AG20443 (cell line): ENCODE measurements at places on chromosomes 13 and 19.

DNA sequence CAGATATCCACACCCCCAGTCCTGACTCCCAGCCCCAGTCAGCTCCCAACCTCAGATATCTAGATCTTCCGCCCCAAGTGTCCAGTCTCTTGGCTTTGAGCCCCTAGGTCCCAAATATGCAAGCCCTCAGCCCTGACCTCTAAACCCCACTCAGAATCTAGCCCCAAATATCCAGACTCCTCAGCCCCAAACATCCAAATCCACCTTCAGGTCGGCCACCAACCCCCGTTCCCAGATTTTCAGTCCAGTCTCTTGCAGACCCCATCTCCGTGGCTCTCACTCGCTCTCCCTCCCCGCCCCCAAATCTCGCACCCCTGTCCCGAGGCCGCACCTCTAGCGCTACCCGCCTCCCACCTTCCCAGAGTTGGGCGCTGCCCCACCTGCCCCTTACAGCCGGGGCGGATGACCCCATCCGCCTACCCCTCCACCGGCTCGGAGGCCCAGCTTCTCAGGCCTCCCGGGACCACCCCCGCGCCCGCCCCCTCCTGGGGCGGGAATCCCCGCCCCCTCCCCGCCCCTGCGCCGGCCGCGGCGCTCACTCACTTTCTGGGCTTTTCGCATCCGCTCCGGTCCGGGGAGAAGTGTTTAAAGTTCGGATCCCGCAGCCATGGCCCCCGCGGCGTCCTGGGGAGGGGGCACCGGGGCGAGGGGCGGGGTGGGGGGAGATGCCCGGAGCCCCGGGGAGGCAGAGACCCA, 604 bp downstream of the ERFL start:
- no peak for DNase-seq

- no peak for DNase-seq
These were observed 804 bp downstream of the ZNF708 start for GRCh38 chr19:21328406-21328805.

- DNase-seq: no peak
These were observed 108.3 kb upstream of the FRY start for GRCh38 chr13:31923134-31923763.

GRCh38 chr19:2049741-2050348, 1.2 kb downstream of the MKNK2 start:
- DNase-seq: peak; percentile 67

DNA sequence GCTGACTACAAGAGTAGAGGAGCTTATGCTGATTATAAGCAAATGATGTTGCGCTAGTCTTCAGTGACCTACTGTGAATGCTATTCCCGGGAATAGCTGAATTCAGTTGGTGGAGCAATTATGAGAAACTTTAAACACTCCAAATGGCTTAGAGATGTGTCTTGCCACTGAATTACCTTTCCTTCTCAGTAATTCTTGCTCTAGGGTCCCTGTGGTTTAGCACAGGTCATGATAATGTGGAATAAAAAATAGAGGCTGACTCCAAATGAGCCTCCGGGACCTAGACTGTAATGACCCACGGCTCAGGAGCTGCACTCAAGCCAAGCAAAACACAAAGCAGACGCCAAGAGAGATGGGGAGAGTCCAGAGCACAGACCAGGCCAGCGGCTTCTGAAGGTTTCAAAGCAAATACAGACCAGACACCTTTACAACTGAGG, 124.7 kb downstream of the RGCC start:
- DNase-seq: no peak
